ENCODE measurements at places on chromosomes 2 and 18. TPM values are rescaled to one million over a fixed set of nuclear protein-coding genes. Genes with fewer than 3 reads are reported as not detected.

The FRZB gene
- 0.09 TPM for total RNA-seq

The UPP2 gene
- total RNA-seq = not detected

The SULT1C2 gene
- 0.83 TPM for total RNA-seq

The FOXI3 gene
- not detected for total RNA-seq

The CIB4 gene
- total RNA-seq = not detected

The FBXO48 gene
- total RNA-seq = 0.28 TPM

The IL37 gene
- total RNA-seq = not detected

The TPO gene
- not detected for total RNA-seq

The NT5DC4 gene
- not detected for total RNA-seq

The CCDC102B gene
- total RNA-seq = 45.7 TPM

The GEN1 gene
- total RNA-seq = 3.1 TPM

The SIGLEC15 gene
- 0.14 TPM for total RNA-seq

Measured in smooth muscle cell of bladder (primary cell).